T-helper 1 cell (primary cell): ENCODE measurements at places on chromosomes 6 and 20.
A peak's percentile ranks its signal among the peaks of the same experiment; 100 is the strongest.

DNA sequence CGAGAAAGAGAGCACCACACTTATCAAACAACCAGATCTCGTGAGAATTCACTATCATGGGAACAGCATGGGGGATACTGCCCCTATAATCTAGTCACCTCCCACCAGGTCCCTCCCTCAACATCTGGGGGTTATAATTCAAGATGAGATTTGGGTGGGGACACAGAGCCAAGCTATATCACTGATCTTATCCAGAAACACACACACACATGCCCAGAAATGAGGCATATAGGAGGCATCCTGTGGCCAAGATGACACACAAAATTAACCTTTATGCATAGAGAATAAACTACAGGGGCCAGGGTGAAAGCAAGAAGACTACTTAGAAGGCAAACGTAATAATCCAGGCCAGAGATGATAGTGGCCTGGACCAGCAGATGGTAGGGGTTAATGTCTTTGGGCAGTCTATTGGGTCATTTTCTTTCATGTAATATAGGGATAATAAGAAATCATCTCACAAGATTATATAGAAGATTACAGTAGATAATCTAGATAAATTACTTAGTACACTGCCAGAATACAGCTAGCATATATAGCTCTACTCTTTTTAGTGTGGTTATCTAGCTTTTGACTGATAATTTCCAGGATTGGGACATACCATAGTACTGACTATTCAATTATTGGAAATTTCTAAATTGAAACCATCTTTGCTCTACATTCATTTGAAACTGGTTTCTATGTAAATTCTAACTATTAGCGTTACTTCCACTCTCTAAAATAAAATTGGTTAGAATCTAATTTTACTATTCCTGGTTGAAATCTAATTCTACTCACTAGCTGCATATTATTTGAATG is 20.0 kb downstream of the RNF144B start:
- no peak for DNase-seq

GRCh38 chr6:34671801-34672656 is 24.5 kb downstream of the ILRUN start:
- DNase-seq = peak; percentile 94

GRCh38 chr6:163149279-163149848 is 265.2 kb upstream of the QKI start:
- no peak for DNase-seq

GRCh38 chr6:154298297-154298696 is 58.3 kb downstream of the IPCEF1 start:
- no peak for DNase-seq

DNA sequence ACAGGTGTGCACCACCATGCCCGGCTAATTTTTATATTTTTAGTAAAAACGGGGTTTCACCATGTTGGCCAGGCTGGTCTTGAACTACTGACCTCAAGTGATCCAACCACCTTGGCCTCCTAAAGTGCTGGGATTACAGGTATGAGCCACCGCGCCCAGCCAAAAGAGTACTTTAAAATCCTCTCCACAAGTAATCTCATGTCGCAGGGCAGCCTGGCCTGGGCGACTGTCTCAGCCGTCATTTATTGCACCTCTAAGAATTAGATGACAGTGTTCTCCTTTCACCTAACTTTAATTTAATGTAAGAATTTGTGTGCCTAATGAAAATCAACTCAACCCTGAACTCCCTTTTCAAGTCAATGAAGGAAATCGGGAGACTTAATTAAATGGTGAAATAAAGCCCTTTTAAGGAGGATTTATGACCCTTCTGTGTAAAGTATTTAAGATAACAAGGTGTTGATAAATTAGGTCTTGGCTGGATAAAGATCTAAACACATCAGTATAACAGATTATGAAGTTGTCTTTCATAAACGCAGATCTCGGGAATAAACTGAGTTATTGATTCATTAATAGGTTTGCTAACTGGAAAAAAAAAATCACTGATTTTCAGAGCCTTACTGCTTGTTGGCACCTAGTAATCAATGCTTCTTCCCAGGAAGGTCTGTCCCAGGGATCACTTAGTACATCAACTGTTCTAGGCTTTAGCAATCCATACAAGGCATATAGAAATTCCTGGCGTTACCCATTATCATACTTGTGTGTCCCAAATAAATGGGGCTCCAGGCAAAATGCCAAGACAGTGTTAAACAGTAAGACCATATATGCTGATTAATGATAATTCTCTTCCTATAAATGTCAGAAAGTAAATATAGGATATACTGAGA is 209.3 kb downstream of the GMDS start:
- DNase-seq = no peak
